ENCODE measurements at places on chromosomes 7 and 10. TPM values are rescaled to one million over a fixed set of nuclear protein-coding genes. Genes with fewer than 3 reads are reported as not detected.

Gene MACC1
- 0.44 TPM for total RNA-seq

Gene PILRB
- 91.3 TPM for total RNA-seq

DNA sequence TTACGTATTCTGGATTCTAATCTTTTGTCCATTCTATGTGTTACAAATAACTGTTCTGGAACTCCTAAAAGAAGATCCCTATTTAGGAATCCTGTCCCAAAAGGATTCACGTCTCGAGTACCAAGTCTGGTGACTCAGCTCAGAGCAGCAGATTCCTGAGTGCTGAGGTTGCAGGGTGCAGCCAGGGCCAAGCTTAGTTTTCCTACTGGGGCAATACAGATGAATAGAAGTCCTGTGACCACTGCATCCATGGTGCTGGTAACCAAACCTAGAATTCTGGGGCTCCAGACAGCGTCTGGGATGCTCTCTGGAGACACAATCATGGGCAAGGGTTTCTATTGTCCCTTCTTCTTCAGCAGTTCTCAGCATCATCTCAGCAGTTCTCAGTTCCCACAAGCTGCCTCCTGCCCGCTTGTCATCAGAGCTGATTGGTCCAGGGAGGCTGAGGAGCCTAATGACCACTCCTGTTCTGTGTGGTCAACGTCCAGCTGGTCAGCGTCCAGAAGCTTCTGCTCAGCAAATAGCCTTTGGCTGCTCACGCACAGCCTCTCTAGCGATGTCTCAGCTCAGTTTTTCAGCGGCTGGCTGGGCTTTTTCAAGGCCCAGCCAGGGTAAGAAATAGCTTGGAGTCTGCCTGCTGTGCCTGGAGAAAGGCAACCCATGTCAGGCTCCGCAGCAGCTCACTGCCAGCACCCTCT is 50.4 kb upstream of the C7orf33 start:
- no peak for DNase-seq

DNA sequence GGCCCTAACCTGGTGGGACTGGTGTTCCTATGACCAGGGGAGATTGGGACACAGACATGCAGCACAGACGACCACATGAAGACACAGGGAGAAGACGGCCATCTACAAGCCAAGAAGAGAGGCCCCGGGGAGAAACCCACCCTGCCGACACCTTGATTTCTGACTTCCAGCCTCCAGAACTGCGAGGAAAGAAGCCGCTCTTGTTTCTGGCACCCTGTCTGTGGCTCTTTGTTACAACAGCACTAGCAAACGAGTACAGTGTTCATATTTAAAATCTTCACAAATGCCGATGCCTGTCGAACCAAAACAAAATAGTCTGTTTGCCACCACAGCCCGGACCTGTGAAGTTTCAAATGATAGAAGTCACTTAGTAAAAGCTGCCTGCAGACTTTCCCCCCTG is 132.3 kb downstream of the ACTR3B start:
- DNase-seq = no peak

DNA sequence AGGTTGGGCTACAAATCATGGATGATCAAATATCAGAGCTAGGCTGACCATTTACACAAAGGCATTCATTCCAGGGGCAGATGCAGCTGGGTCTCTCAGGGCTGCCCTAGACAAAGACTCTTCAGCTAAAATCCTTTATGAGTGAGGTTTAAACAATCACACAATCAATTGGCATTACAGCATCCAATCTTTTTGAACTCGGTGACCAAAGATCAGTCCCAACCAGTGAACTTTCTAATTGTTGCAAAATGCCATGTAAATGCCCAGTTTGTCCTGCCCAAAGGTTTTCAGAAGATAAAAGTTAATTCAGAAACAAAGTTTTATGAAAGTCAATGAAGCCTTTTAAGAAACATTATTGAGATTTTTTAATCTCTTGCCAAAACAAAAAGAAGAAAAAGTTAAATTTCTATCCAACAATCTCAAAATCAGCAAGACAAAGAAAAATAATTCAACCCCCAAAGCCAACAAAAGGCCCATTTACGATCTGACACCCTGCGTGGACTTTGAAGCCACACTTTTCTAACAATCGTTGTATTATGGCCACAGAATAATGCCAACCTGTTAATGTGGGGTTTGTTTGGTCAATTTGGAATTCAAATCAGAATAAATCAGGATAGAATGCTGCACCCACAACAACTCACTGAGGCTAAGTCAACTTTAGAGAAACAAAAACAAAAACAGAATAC is 40.9 kb downstream of the GPR37 start:
- no peak for DNase-seq

Gene PSPH
- 7.9 TPM for total RNA-seq

DNA sequence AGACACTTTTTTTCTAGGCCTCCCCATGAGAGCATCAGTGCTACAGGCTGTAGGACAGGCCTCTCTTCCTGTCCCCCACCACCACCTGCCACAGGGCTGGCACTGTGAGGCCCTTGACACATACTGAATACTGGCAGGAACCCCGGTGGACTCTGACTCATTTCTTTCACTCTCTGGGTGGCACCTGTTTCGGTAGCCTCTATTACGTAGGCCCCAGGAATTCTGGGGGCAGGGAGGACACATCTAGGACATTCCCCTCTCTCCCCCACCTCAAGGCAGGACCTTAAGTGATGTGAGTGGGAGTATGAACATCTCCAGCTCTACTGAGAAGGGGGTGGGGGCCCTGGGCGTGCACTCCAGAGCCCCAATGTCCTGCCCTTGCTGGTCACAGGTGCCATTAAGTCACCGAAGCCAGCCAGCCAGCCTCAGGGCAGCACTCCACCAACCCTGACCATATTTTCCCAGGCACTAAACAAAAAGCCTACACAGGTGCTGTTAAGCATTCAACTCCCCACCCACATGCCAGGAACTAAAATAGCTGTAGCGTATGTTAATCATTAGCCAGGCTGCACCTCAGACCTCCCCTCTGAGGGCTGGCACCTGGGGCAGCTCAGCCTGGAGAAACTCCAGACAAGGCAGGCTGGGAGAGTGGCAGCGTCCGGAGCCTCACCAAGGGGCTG is 8.9 kb downstream of the ANXA11 start:
- DNase-seq = no peak

Gene VGF
- total RNA-seq = 0.14 TPM

GRCh38 chr7:31699050-31699449 is 12.0 kb downstream of the PPP1R17 start:
- no peak for DNase-seq

- no peak for DNase-seq
Observed at GRCh38 chr7:143980746-143981510, 19.2 kb upstream of the OR6B1 start.

Data from activated naive CD8-positive, alpha-beta T cell treated with anti-CD3 and anti-CD28 coated beads, Interleukin-2, amount 10 ng/mL, durations not matched to agents 7 days and 5 days (primary cell).